ENCODE measurements at places on chromosomes 6 and 20.
A peak's percentile ranks its signal among the peaks of the same experiment; 100 is the strongest.

DNA sequence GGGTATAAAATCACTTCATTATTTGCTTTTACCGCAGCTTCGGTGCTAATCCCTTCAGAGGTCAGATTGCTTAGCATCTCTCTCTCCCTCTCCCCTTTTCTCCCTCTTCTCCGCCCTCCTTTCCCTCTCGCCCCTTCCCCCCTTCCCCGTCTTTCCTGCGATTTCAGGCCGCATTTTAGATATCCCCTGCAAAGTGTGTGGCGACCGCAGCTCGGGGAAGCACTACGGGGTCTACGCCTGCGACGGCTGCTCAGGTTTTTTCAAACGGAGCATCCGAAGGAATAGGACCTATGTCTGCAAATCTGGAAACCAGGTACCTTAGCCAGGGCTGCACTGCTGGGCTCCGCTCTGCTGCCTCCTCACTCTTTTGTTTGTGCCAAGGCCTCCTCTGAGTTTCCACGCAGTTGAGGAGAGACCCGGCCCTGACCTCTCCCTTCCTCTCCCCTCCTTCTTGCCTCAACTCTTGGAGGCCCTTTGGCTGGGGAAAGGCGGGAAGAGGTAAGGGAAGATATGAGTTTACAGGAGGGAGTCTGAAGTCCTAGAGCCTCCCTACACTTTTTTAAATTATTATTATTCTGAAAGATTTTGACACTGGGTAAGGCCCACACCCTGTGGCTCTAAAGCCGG is 5.6 kb downstream of the NR2E1 start:
- no peak for DNase-seq

- DNase-seq: no peak
Measured at GRCh38 chr20:47816487-47817451, 31.5 kb upstream of the SULF2 start.

GRCh38 chr6:98812220-98812619 is 22.2 kb upstream of the POU3F2 start:
- DNase-seq: no peak

- DNase-seq: no peak
Measured at GRCh38 chr6:30612687-30613248, 4.3 kb downstream of the PPP1R10 start.

DNA sequence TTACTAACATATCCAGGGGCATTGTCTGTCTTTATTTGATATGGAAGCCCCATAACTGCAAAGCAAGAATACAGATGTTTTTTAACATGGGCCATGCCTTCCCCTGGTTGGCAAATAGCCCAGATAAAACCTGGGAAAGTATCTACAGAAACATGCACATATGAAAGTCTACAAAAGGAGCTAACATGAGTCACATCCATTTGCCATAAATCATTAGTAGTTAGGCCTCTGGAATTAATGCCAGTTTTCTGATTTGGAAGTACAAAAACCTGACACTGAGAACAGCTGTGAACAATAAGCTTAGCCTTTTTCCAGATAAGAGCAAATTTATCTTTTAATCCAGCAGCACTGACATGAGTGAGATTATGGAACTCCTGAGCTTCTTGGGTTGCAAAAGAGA is 418.0 kb upstream of the IMPG1 start:
- peak; percentile 19 for DNase-seq

DNA sequence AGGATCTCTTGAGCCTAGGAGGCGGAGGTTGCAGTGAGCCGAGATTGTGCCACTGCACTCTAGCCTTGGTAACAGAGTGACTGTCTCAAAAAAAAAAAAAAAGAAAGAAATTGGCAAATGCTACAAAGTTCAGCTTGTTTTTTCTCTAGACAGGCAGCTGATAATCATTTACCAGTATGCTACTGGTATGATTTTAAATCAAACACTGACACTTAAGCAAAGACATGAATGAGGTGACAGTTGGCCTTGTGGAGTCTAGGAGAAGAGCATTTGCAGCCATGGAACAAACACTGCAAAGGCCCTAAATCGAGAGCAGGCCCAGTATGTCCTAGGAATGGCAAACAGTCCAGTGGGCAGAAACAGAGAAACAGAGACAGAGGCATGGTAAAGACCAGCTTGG is 99.7 kb upstream of the CEP85L start:
- no peak for DNase-seq

GRCh38 chr6:37050854-37051137 is 45.3 kb downstream of the FGD2 start:
- DNase-seq: no peak

DNA sequence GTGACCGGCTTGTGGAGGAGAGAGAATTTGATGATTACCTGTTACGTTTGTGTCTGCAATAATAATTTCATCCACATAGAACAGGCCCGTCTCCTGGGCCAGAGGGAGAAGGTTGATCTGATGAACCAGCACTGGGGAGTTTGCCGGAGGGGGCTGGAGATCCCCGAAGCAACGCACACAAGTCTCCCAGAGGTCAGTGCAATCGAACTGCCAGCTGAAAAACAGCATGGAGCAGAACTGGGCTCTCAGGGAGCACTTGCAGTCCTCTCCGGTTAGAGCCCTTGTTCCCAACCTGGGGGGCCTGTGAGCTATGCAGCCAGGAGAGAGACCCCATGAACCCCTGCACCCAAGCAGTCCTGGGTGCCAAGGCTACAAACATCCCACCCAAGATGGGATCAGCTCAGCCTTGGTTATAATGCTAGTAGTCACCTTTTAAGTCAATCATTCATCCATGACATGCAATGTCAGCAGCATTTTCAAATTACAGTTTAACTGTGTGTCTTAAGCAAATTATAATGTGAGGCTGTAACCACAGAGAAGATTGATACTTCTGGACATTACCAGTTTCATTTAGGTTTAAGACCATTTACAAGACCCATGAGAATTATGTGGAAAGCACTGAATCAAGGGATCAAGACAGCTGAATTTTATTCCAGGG is 34.2 kb downstream of the PKHD1 start:
- no peak for DNase-seq

DNA sequence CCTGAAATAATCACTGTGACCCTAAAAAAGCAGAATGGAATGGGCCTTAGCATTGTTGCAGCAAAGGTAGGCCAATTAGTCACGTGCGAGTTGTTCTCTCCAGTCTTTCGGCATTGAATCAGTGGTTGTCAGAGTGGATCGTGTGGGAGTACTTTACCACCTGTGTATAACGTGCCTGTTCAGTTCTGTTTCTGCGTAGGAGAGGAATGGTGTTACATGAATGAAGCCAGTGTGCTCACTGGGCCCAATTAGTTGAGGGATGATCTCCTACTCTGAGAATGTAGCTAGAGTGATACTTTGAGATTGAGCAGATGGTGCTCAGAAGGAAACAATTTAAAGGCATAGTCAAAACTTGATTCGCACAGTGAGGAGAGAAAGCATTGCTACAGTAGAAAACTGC is 72.4 kb upstream of the KIF25 start:
- no peak for DNase-seq

DNA sequence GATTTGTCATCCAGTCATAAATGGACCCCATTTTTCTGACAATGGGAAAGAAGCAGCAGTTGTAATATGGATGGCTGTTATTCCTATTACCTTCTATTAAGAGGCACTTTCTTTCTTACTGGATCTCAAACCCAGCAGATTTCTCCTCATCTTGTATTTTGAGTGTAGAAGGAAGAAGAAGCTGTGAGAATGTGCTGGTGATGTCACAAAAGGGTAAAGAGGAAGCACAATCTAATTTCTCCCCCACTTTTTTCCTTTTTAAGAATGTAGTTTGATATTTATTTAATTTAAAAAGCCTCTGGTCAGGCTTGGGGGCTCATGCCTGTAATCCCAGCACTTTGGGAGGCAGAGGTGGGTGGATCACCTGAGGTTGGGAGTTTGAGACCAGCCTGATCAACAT is 100.0 kb upstream of the JARID2 start:
- DNase-seq: no peak

DNA sequence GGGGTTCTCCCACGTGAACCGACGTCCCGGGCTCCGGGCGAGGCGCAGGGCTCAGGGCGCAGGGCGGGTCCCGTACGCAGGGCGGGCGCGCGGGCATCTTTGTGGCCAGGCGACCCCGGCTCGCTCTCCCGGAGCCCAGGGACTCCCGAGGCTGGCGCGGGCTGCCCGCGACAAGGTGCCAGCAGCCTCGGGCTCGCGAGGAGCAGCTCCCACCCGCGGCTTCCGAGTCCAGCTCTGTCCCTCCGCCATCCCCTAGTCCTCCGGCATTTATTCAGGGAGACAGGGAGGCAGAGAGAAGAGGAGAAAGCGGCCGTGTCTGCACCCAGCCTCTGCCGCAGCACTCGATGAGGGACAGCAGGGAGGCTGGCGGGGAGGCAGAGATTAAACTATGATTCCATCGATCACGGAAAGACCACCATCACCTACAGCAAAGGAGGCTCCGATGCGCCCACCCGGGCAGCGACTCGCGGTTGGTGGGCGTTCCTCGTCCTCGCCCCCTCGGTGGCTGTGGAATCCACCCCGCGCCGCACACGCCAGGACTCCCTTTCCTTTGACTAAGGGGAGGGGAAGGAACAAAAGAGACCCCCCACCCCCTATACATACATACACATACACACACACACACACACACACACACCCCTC is 1.1 kb downstream of the RGS17 start:
- no peak for DNase-seq

DNA sequence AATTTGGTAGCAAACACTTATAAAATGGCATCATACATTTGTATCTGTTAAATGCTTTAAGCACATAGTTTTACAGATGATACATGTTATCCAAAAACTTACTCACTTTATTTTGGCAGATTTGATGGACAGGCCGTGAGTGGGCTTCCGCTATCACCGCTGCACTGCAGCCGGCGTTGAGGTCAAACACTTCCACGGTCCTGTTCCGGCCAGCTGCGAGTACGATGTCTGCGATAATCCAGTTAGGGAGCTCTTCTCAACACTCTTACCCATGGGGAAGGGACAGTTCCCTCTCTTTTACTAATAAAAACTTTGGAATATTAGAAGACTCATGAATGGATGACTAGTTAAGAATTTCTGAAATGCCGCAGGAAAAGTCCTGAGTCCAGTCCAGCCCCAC is 69.0 kb downstream of the WDR27 start:
- DNase-seq: no peak

DNA sequence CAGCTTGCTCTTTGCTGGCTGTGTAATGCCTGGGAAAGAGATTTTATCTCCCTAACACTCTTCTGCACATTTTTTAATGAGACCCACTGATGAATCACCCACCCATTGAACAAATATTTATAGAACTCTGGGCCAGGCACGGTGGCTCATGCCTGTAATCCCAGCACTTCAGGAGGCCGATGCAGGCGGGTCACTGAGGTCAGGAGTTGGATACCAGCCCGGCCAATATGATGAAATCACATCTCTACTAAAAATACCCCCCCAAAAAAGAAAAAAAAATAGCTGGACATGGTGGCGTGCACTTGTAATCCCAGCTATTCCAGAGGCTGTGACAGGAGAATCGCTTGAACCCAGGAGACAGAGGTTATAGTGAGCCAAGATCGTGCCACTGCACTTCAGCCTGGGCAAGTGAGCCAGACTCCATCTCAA is 82.1 kb upstream of the SIRPA start:
- DNase-seq: no peak

- no peak for DNase-seq
Measured at GRCh38 chr6:72946774-72947173, 278.5 kb downstream of the KHDC1L start.

DNA sequence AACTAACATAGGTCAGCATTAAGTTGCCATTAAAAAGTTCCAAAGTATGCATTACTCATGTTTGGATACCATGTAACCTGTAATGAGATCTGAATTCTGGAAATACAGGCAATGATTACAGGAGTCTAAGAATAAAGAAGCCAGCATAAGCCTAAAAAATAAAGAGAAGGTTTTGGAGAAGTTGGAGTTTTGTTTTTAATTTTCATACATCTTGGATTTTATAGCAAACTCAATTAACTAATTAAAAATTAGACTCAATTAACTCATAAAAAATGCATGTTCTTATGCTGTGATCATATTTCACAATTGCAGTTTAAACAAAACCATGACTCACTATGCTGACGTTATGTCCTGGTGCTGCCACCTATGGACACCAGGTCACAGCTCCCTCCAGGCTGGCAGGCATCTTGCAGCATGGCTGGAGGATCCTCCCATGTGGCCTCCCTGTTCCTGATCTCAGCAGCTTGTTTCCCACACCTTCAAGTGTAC is 648.8 kb upstream of the AGPAT4 start:
- peak; percentile 79 for DNase-seq

DNA sequence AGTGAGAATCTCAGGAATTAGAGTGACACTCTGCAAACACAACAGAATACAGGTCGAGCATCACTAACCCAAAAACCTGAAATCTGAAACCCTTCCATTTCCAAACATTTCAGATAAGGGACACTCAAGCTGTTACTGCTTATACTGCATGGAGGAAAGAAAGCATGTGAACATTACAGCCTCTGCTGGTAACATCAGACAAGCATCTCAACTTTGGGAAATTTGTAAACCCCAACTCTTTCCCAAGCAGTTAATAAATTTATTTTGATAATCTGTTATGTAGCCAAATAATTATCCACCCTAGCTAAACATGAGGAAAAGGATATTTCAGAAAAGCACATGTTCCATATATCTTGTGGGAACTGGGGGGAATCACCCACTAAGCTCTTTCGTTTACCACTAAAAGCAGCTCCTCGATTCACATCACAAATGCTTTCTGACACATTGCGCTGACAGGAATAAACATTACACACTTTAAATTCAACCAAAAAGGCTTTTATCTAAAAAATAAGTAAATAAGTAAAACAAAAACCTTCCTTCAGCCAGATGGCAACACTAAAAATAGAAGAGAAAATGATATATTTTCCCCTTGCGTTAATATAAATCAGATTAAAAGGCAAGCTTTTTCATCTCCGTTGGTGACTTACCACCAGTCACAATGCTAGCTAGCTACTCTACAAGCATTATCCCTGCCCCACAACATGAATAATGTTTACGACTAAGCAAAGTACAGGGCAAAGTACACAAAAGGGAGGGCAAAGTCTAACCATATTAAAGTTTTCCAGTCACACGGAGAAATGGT is 120.8 kb downstream of the MAP7 start:
- peak; percentile 21 for DNase-seq

DNA sequence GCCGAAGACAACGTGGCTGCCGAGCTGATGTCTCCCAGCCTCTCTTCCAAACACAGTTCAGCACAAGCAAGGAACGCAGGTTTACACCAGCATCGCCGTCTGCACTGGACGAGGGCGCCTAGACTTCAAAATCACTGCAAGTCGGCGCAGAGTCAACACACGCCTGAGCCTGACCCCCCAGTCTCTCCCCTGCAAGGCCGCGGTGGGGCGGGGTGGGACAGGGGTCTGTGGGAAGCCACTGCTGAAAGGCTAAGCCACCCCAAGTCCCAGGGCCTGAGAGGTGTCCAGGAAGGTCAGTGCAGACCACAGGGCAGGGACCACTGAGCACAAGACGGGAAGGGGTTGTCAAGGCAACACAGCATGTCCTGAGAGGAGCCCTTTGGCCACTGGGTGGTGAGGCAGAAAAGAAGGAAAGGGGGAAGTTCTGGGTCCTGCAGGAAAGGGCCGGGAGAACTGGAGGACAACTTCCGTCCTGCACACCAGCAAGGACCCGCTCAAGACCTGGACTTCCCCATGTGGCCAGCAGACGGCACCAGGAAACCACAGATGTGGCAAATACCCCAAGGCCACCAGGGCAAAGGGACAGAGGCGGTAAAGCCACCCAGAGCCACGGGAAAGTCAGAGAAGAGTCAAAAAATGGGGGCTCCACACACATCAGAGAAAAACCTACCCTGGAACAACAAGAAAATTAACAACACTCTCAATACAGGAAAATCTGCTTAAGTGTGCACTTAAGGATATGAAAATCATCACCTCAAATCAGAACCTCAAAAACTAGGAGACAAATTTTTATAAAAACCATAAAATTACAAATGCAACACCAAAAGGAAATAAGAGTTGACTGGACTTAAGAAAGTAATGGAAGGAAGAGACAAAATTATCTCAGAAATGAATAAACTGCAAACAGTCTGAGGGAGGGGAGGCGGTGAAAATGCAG is 84.8 kb downstream of the TAF4 start:
- peak; percentile 11 for DNase-seq

All from OCI-M1 (cell line).